ENCODE measurements at places on chromosomes 7 and 10. TPM values are rescaled to one million over a fixed set of nuclear protein-coding genes. Genes with fewer than 3 reads are reported as not detected.

SLC13A1 gene
- not detected for total RNA-seq

BAMBI gene
- 13.3 TPM for total RNA-seq

IDI2 gene
- total RNA-seq: not detected

GRCh38 chr7:138226745-138227279 is 150.6 kb downstream of the AKR1D1 start:
- peaks cover 6% of the 10 kb centered on the region for H3K36me3 ChIP-seq
- peaks cover 1% of the 10 kb centered on the region for H3K27me3 ChIP-seq
- no peak overlapping the region for H3K27ac ChIP-seq
- H3K4me3 ChIP-seq: no peak overlapping the region
- no peak for DNase-seq
- H3K4me1 ChIP-seq: peaks cover 5% of the 10 kb centered on the region

GRCh38 chr10:44830022-44830421 is 81.1 kb upstream of the TMEM72 start:
- H3K27me3 ChIP-seq: no peaks in the 10 kb centered on the region
- no peak overlapping the region for H3K27ac ChIP-seq

GRCh38 chr7:104410742-104411141 is 82.3 kb downstream of the LHFPL3 start:
- no peak overlapping the region for H3K4me3 ChIP-seq
- no peaks in the 10 kb centered on the region for H3K27me3 ChIP-seq
- no peak overlapping the region for H3K27ac ChIP-seq

GRCh38 chr7:28641752-28642545 is 229.6 kb downstream of the CREB5 start:
- DNase-seq: no peak
- no peaks in the 10 kb centered on the region for H3K36me3 ChIP-seq
- no peaks in the 10 kb centered on the region for H3K27me3 ChIP-seq
- H3K4me3 ChIP-seq: no peak overlapping the region
- H3K4me1 ChIP-seq: no peaks in the 10 kb centered on the region

GRCh38 chr7:101951757-101952156 is 134.3 kb downstream of the CUX1 start:
- no peak overlapping the region for H3K27ac ChIP-seq
- peaks cover 18% of the 10 kb centered on the region for H3K4me1 ChIP-seq
- no peaks in the 10 kb centered on the region for H3K36me3 ChIP-seq
- peaks cover 3% of the 10 kb centered on the region for H3K27me3 ChIP-seq

DNA sequence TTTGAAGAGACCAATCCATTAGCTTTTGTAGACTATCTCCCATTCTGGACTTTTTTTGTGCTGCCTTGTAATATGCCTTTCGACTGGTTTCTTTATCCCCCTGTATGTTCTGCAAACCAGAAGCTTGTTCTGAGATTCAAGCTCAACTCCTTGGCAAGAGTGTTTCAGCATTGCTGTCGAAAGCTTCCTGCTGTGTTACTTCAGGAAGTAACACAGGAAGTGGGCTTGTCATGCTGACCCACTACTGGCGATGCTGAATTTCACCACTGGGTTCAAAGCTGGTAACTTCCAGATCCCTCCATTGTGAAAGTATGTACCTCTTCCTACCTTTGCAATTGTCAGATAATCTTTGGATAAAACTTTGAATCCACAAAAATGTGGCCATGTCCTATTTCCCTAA is 57.9 kb upstream of the INSYN2A start:
- peak overlapping the region; percentile 36 for H3K27ac ChIP-seq
- no peak overlapping the region for H3K4me3 ChIP-seq
- peak; percentile 15 for DNase-seq
- H3K36me3 ChIP-seq: peaks cover 29% of the 10 kb centered on the region
